ENCODE measurements at places on chromosomes 16 and 17. TPM values are rescaled to one million over a fixed set of nuclear protein-coding genes. Genes with fewer than 3 reads are reported as not detected.

DNA sequence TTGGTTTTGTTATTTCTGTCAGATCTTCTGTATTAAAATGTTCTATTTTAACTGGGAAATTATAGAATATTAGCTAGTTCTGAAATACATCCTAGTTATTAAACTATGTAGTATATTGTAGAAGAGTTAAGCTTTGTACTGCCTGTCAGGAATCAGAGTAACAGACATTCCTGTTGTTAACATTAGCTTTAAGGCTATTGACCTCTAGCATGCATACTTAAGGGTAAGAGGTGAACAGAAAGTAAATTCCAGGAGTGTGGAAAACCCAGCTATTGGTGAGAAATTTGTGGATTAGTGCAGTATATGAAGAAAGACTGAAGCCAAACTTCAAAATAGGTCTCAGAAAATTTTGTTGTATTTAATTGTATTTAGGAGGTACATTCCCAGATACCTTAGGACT is 111.3 kb downstream of the CHD9 start:
- peak; percentile 10 for DNase-seq

- DNase-seq = no peak
These were observed 25.5 kb downstream of the ASPA start for GRCh38 chr17:3501344-3501743.

The VMP1 gene
- 44.5 TPM for total RNA-seq

The AATK gene
- 24.2 TPM for total RNA-seq

- no peak for DNase-seq
These were observed 3.0 kb downstream of the HIRIP3 start for GRCh38 chr16:29992344-29992967.

- DNase-seq = no peak
These were observed 5.5 kb upstream of the TMEM114 start for GRCh38 chr16:8595783-8596182.

The SNX20 gene
- total RNA-seq = not detected

DNA sequence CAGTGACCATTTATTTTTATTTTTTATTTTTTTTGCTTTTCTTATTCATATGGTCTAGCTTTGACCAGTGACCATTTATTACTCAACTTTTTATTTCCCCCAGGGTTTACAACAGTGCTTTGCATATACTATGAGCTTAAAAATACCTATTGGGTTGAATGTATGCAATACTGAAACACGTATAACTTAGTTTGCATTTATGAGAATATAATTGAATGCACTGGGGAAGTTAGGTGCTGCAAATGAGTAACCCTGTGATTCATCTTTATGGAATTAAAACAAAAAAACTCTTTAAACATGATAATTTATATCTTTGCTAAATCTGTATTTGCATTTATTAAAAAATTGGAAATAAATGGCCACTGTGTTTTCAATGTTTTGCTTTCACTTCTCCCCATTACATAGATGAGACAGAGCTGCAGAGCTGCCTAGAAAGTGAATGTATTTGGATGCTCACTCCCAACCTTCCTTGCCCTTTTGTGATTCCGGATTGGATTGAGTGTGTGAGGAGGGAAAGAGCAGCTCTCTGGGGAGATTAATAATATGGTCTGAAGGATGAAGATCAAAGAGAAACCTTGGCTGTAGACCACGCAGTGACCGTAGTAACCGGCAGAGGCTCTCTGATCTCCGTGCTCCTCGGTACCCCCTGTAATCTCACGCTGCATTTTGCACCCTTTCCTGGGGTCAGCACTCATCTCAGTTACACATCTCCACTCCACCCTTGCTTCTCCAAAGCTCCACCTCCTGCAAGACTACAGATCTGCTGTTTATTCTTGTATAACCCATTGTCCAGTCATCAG is 14.3 kb downstream of the TMEM100 start:
- DNase-seq = no peak

The KRT36 gene
- total RNA-seq = not detected

The VEZF1 gene
- total RNA-seq = 78.9 TPM

The ABCA6 gene
- not detected for total RNA-seq

DNA sequence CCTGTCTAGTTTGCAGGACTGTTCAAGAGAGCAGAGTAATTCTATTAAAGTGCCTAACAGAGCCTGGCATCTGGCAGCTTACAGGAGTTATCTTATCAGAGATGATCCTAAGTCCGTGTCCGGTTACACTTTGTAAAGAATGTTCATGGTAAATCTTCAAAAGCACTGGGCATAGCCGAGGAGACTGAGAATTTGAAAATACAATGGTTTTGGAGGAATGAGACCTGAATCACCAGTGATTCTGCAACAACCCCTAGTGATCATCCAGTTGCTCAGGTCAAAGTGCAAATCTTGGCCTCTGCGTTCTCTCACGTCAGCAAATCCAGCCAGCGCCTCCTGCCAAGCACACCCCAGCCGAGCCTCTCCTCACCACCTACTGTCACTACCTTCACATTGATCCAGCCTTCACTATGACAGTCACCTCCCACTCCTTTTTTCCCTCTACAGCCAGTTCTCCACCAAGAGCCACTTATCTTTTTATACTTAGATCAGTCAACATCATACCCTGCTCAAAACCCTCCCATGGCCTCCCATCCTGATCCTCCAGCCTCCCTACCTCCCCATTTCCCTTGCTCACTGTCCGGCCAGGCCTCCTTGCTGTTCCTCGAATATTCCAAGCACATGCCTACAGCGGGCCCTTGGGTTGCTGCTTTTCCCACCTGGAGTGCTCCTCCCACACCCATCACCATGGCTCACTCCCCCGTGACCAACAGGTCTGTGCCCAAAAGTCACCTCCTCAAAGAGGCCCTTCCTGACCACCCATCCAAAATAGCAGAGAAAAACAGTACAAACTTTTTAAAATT is 57.4 kb upstream of the ERN1 start:
- DNase-seq = no peak

The PRR35 gene
- total RNA-seq = not detected

GRCh38 chr17:21397341-21398190 is 21.4 kb downstream of the KCNJ12 start:
- DNase-seq = peak; percentile 48

- no peak for DNase-seq
These were observed 13.8 kb upstream of the TMEM98 start for GRCh38 chr17:32914181-32914580.

The KRT33B gene
- total RNA-seq = not detected

The NXPH3 gene
- 1.2 TPM for total RNA-seq

- DNase-seq = no peak
These were observed 13.7 kb upstream of the WIPI1 start for GRCh38 chr17:68470961-68471360.

- DNase-seq = peak; percentile 73
These were observed at the start of gene SMARCE1 for GRCh38 chr17:40647624-40648383. Gene SMARCE1, minus strand, starts transcription at chr17:40647818. Its CDS starts 2,016 bp downstream, at chr17:40645802.

DNA sequence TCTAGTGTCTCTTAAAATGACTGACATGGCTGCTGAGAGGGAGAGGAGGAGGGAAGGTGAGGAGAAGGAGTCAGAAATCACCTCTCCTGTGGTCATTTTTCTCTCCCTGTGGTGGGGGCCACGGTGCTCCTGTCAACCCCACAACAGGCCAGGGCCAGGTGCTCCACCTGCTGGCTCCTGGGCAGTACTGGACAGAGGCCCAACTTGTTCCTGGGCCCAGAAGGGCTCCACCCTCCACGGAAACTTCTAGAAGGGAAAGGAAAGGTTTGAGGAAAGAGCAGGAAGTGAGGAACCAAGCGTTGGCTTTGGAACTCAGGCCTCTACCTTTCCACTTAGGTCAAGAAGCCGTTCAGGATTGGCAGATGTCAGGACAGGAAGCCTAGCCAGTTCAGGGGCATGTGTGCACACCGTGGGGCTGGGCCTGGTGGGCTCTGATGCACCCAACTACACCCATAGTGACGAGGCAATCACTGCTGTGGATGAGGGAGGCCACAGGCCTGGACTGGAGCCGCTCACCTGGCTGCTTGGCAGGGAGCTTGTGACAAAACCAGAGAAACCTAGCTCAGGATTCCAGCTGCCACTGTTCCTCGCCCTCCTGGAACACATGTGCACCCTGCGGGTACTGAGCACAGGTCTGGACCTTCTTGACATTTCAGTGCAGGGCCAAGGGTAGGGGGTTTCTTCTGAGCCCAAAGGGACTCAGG is 36.1 kb downstream of the WNT3 start:
- peak; percentile 43 for DNase-seq

GRCh38 chr17:30401097-30401496 is 22.4 kb downstream of the CPD start:
- DNase-seq = no peak

The MIEN1 gene
- 23.6 TPM for total RNA-seq

- no peak for DNase-seq
These were observed 63.8 kb upstream of the RCVRN start for GRCh38 chr17:9968881-9969280.

DNA sequence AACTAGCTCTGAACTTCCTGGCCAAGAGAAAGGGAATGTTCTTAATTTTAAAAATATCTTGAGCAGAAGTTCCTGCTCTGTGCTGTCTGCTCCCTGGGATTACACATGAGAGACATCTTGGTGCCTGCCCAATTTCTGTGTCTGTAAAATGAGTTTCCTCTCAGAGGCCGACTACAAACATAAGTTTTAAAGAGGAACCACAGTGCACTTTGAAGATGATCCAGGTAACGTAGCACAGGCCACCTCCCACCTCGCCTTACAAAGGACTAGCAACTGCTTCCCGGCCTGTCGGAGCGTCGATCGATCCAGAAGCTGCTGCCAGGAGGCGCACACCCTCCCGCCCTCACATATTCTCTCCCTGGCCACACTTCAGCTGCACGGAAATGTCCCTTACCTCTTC is 55.0 kb upstream of the ATP2A3 start:
- no peak for DNase-seq

GRCh38 chr17:67679721-67680120 is 38.0 kb upstream of the NOL11 start:
- DNase-seq = no peak

- no peak for DNase-seq
These were observed at the start of gene GLP2R for GRCh38 chr17:9825641-9826150. Gene GLP2R, plus strand, starts transcription at chr17:9825924. Its CDS starts 140 bp downstream, at chr17:9826064.
